Stimulated activated CD8-positive, alpha-beta memory T cell treated with anti-CD3 and anti-CD28 coated beads, Interleukin-4, amount 100 ng/mL, for 4 hours (primary cell): ENCODE measurements at places on chromosomes 3 and 15.

DNA sequence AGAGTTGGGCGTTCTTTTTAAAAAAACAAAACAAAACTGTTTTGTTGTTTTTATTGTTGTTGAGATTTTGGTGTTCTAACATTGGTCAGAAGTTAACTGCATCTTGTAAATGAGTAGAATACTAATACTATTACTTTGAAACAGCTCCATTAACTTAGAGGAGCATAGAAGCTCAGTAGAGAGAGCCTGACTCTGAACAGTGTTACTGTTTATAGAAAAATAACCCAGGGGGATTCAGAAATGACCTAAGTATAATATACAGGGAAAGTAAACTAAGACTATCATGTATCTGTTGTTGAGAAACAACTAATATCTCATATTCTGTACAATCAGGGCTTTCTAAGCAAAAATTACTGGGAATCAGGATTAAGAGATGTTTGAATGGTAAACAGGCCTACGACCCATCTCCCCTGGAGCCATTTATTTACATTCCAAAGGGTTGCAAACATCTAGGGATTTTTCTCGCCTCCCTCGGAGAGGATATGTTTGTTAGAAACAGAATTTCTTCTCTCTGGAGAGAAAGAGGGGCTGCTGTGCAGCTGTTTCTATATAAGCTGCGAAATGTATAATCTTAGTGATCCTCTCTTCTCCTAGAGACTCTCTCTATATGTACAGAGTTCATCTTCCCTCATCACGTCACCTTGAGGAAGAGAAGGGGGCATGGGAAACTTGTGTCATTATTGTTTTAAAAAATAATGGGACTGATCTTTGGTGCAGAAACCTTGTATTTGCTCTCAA, 827.5 kb upstream of the DPPA4 start:
- DNase-seq: no peak

- no peak for DNase-seq
Observed at GRCh38 chr3:70250492-70250891, 61.9 kb downstream of the MDFIC2 start.

DNA sequence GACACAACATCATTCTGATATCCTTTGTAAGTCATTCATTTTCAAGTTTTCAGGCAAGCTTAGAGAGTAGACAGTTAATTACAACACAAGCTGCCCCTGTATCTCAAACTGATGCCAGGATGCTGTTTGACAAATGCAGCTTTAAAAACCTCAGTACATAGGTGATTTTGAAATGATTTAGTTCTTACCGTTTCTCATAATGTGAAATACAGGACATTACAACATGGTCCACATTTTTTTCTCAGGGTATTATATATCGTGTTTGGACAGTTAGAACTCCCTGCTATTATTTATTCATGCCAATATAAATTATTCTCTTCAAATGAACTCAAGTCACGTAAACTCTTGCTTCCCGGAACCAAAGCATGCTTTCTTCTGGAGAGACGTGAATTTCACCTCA, 1013.9 kb downstream of the EPHA3 start:
- no peak for DNase-seq

- no peak for DNase-seq
Observed at GRCh38 chr3:13268120-13268519, 152.0 kb downstream of the NUP210 start.

- DNase-seq: no peak
Observed at GRCh38 chr15:90367576-90367975, 15.5 kb downstream of the ZNF774 start.

DNA sequence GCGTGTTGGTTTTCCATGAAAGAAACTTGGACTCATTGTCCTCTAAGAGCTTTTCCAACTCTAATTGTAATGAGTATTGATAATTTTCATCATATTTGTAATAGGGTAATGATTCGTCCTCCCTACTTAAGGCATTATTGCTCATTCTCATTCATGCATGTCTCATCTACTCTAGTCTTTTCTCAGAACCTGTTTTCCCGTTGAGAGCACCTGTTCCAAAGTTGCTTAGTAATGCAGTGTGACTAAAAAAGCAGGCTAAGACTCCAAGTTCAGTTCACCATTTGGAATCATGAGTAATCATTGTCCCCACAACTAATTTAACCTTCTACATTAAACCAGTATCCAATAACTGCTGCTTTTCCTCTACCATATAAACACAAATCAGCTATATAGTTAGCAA, 84.0 kb downstream of the FILIP1L start:
- DNase-seq: no peak

DNA sequence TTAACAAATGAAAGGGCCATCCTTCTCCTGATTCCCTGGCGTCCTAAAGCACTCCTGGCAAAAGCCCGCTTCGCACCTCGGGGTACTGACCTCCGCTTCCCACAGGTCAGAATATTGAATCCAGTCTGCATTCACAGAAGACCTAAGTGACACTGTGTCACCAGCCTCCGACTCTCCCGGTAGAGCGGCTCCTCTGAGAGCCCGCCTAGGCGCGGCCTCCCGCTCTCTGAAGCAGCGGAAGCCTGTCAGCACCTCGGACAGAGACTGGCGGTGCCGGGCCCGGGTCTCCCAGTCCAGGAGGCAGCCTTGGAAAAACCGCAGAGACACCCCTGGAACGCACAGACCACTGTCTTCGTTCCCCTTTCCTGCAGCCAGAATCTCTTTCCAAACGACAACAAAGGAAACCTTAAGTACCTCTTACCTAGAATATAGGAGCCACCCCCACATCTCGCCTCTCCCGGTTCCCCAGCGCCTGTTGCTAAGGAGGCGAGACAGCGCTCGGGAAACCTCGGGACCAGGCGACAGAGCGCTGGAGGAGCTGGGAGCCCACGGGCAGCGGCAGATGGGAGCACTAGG, 1.2 kb downstream of the GABRB3 start:
- no peak for DNase-seq

DNA sequence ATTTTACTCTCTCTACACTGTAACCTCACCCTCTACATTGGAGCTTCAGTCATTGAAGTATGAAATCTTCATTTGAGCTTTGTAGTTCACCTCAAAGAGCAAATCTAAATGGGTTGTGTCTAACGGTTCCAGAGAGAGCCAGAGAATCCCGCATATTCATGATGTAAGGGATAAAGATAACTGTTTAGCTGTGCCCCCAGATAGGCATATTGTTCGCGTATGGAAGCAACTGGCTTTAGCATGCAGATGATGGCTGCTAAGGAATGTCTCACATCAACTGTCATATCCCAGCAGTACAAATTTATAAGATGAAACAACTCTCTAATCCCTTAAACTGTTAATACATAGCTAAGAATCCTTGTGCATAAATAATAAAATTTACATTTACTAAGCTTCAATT, 412.7 kb upstream of the ROBO2 start:
- no peak for DNase-seq

DNA sequence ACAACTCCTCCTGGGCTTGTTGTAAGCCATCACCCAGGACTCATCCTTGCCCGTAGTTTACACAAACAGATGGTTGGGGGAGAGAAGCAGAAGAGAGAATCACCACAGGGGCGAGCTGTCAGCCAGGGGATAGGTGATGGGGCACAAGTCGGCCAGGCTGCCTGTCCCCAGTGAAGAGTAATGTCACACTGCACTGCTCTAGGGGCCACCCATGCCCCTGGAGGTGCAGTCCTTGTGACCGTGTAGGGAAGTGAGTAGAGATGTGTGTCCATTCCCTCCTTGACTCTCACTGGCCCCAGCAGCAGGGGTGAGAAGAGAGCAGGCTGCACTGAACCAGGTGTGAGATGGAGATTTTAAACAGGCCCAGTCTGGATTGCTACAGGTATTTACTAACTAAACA, 17.1 kb upstream of the PRSS50 start:
- no peak for DNase-seq

GRCh38 chr3:31873254-31873820, 107.7 kb downstream of the OSBPL10 start:
- DNase-seq: no peak

DNA sequence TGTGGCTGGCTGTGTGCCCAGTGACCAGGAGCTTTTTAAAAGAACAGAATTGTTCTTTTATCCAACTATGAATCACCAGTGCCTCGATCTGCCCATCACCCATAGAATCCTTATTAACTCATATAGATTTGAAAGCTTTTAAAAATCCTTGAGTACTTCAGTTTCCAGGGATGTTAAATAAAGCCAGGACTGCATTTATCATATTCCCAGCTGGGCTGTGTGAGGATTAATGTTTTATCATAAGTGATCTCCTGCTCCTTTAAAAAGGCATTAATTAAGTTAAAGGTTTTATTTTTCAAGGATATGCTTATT, 234.0 kb downstream of the MYRIP start:
- no peak for DNase-seq

DNA sequence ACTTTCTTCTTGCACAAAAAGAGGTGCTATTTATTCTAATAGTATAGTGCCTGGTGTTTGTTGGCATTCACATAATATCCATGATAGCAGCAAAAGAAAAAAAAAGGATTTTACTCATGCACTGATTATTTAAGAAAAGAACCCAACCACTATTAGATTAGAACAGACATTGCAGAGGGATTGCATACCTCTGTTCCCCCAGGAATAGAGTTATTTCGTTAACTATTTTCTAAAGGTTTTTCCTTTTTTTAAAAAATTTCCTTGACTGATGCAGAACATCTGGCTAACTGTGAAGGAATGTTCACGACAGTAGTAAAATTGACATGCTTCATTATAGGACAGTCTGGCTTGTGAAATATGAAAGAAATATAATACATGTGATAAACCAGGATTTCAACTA, 136.6 kb upstream of the PTX3 start:
- no peak for DNase-seq

DNA sequence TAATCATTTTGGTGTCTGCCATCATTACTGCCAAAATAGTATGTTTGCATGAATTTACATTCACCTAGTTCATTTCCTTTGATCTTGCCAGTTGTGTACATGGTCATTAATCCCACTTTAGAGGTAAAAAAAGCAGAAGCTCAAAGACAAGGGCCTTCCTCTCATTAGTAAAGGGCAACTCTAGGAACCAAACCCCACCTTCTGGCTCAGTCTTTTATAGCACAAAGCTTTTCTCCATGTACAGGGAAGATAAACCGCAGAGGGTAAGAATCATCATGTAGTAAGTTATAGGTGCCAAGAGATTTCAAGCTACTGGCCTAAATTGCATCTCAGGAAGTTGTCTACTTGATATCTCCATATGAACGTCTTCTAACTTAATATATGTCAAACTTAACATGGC, 19.3 kb upstream of the SPG21 start:
- DNase-seq: no peak

DNA sequence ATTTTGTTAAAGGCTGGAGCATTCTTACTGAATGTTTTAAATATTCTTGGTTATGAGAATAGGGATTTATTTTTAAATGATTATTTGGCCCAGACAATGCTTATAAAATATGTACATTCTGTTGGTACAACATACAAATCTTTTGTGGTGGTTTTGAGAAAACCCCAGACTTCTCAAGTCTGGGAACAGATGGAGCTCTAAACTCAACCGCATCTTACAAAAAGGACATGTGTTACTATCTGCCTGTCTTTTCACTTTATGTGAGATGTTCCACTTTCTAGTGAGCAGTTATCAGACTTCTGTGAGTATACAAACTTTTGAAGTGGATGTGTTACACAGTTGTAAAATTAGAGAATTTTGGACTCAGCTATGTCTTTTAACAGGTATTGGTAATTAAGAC, 135.5 kb upstream of the RBMS3 start:
- DNase-seq: no peak

- DNase-seq: no peak
Observed at GRCh38 chr15:94000606-94001005, 230.8 kb upstream of the MCTP2 start.

DNA sequence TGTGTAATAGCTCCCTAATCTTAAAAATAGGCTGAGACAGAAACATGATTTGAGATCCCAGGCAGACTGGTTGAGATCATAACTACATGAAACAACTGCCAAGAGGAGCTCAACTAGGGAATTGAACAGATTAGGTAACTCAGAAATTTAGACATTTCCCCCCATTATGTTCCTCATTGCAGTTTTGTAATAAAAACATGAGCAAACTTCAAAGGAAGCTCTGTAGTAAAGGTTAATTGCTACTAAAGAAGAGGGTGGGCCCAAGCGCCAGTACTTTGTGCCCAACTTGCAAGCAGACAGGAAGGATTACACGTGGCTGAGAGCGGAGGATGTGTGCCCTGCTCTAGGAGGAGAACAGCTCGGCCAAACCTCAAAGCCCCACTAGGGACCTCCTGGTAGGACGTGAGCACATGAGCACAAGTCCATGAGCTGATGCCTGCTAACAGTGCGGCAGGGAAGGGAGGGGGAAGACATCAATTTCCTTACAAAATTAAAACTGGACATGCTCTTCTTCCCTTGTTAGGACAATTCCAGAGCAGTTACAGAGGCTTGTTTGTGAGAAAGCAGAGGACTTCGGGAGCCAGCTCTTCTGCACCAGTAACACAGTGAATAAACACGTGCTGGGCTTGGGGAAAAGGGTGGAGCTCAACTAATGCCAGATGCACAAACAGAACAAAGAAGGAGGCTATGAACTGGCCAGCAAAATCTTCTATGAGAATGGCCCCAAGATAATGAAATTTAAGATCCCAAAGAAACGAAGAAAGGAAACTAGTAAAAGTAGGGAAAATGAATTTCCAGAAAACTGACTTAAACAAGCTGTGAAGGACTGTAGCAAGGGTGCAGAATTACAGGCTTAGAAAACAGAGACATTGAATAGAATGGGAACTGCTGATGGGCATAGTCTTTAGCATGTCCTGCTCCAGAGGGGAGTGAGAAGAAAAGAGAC, 275.5 kb downstream of the MECOM start:
- DNase-seq: no peak

GRCh38 chr3:69426967-69427304, 41.0 kb upstream of the FRMD4B start:
- DNase-seq: no peak
